ENCODE measurements at places on chromosomes 11 and 22.

DNA sequence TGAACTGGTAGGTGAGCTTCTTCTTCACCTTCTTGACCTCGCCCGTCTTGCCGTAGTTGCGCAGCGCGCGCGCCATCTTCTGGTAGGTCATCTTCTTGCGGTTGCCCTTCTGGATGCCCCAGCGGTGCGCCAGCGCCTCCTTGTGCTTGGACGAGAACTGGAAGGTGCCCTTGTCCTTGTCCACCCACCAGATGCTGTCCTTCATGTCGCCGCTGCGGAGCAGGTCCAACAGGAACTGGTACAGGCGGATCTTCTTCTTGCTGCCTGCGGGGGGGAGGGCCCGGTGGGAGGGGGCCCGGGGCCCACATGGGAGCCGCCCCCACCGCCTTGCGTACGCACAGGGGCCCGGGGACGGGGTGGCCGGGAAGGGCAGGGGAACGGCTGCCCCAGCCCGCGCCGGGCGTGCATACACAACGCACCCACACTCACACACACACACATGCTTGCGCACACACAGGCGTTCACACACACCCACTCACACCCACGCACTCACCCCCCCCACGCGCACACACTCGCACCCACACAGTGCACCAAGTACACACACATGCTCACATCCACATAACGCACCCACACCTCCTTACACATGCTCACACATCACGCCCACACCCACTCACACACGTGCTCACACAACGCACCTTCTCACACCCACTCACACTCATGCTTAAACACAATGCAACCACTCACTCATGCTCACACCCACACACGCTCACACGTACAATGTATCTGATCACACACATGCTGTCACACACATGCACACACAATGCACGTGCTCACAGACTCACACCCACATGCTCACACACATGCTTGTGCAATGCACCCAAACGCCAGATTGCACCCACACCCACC lies 3.0 kb upstream of the MYBPC3 start:
- DNase-seq = peak; percentile 91

- no peak for DNase-seq
These were observed 28.0 kb upstream of the C11orf96 start for GRCh38 chr11:43914466-43914865.

GRCh38 chr22:18031695-18032454 lies 7.5 kb upstream of the MICAL3 start:
- no peak for DNase-seq

GRCh38 chr11:1257916-1258315 lies 35.0 kb downstream of the MUC5B start:
- DNase-seq = no peak

DNA sequence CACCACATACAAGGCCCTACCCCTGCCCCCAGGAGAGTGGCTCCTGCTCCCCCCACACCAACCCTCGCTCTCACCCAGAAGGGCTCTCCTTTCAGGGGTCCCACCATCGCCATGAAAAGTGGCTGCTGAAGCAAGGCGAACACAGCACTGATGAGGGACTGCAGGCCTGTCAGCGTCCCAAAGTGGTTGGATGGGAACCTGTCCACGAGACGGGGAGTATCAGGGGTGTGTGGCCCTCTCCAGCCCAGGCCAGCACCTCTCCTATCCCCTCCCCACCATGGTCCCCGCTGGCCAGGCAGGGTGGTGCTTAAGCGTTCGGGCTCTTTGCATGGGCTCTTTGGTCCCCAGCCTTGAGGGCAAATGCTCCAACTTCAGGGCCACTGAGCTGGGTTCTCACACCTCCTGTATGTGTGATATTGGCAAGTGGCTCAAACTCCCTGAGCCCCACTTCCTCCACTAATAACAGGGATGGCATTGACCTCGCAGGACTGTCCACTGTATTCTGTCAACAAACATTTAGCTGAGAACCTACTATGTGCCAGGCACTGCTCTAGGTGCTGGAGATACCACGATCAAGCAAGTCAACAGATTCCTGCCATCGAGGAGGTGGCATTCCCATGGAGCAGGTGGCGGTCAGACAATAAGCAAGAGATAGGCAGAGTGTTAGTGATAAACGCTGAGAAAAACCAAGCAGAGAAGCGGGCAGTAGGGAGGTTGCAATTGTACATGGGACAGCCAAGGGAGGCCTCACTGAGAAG lies 26.9 kb downstream of the RTN4RL2 start:
- DNase-seq = no peak

- DNase-seq = peak; percentile 69
These were observed 5.3 kb upstream of the GALR3 start for GRCh38 chr22:37817705-37818408.

- no peak for DNase-seq
These were observed at the start of gene CXCR5 for GRCh38 chr11:118883368-118884071. CXCR5 (plus strand) TSS chr11:118883892; CDS start chr11:118883942, 50 bp downstream.

GRCh38 chr11:76074148-76075095 lies 131.9 kb downstream of the WNT11 start:
- DNase-seq = no peak

GRCh38 chr22:27918341-27919221 lies 475 bp downstream of the PITPNB start:
- DNase-seq = no peak

DNA sequence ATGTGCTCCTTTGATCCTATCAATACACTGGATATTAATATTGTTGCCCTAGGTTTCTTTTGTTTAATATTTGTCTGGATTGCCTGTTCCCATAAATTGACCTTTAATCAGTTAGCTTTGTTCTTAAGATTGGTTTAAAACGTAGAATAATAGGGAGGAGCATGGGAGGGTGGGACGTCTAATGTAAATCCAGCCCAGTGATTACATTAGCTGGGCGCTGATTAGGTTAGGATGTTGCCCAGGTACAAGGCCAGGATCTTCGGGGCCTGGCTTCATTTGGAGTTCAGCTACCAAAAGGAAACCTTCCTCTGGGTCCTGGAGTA lies at the start of gene SRSF8:
SRSF8 (plus strand) TSS at position 204 of the 323 bp plus-strand sequence. CDS start 308 bp downstream, outside the sequence.
- no peak for DNase-seq

DNA sequence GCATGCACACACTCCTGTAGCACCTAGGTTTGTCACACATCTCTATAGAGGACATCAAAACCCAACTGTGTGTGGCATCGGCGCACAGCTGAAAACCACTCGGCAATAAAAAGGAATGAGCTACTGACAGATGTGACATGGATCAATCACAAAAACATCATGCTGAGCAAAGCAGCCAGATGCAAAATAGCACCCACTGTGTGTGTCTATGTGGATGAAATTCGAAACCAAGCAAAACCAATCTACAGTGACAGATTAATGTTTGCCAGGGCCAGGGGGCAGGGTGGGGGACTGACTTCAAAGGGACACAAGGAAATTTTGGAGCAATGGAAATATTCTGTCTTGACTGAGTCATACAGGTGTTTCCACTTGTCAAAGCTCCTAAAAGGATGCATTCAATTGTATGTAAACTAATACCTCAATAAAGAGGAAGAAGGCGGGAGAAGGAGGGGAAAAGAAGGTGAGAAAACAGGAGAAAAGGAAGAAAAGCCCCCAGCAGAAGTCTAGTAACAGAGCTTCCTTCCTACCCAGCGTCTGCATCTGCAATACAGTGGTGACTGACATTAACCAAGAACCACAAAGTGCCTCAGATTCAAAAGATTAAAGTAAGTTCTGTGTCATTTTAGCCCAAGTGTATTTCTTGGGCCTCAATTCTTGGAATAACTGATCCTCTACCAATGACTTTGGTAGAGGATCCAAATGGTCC lies 49.8 kb downstream of the PACSIN2 start:
- DNase-seq = no peak

GRCh38 chr22:20124083-20124787 lies 7.2 kb upstream of the TRMT2A start:
- no peak for DNase-seq

- DNase-seq = no peak
These were observed 69.7 kb upstream of the CDON start for GRCh38 chr11:126132319-126132718.

GRCh38 chr22:32649515-32650200 lies 151.8 kb upstream of the TIMP3 start:
- DNase-seq = no peak

DNA sequence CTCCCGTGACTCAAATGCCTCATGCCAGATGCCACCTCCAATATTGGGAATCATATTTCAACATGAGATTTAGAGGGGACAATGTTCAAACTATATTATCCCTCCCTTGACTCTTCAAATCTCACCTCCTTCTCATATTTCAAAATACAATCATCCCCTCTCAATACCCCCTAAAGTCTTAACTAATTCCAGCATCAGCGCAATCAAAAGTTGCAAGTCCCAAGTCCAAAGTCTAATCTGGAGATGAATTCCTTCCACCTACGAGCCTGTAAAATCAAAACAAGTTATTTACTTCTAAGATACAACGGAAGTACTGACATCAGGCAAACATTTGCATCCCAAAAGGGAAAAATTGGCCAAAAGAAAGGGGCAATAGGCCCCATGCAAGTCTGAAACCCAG lies 67.2 kb upstream of the SC5D start:
- DNase-seq = no peak

DNA sequence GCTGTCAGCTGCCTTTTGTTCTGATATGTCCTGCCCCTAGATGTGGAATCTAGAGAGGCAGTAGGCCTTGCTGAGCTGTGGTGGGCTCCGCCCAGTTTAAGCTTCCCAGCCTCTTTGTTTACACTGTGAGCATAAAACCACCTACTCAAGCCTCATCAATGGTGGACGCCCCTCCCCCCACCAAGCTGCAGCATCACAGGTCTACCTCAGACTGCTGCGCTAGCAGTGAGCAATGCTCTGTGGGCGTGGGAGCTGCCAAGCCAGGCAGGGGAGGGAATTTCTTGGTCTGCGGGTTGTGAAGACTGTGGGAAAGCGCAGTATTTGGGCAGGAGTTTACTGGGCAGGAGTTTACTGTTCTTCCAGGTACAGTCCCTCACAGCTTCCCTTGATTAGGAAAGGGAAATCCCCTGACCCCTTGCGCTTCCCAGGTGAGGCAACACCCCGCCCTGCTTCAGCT lies 98.5 kb downstream of the SMCO4 start:
- DNase-seq = no peak

DNA sequence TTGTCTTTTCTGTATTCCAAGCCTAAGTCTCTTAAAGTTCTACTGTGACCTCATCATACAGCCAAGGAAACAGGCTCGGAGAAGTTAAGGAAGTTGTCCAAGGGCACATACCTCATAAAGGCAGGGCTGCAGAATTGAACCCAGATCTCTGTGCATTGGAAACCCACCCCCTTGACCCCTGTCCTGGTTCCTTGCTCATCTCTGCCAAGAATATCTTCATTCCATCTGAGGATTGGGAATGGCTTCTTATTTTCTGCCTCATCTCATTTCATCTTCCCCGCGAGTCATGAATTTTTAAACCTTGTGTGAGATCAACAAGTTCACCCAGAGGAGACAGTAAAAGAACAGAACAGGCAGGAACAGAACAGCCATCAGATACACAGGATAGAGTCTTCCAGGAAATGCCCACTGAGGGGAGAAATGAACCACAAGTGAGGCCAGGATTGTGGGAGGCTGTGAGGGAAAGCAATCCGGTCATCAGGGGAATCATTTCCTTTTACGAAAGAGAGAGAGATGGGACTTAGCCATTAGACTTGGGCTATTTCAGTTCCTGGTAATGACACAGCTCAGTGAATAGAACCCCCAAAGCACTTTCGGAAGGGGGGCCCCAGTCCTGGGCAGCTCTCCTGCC lies 34.4 kb upstream of the LRRC10B start:
- DNase-seq = no peak

DNA sequence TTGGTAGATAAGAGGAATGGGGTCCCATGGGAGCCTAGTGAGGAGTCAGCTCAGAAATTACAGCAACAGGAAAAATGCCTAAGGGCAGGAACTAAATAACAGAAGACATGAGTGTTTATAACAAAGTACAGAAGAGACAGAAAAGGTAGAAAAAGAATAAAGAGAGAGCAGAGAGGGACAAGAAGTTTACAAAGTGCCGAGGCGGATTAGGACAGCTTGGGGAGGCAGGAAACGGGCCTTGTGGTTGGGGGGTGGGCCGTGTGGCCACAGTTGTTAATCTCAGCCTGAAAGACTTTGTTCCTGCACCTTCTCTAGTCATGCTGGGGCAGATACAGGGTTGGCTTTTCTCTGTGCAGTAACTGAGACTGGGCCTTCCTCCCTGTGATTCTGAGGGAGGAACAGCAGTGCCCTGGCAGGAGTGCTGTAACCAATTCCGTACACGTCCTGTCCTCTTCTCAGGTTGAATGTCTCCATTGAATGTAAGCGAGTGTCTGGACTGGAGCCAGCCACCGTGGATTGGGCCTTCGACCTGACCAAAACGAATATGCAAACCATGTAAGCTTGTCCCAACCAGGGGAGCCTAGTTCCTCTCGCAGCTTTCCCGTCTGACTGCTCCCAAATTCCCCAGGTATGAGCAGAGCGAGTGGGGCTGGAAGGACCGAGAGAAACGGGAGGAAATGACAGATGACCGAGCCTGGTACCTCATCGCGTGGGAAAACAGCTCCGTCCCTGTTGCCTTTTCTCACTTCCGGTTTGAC lies 13.2 kb downstream of the NAA40 start:
- DNase-seq = no peak

GRCh38 chr11:57815877-57816276 lies 54.3 kb downstream of the CTNND1 start:
- DNase-seq = no peak

- no peak for DNase-seq
These were observed 55.0 kb upstream of the DEPDC7 start for GRCh38 chr11:32960553-32961164.

- no peak for DNase-seq
These were observed 638 bp downstream of the NRGN start for GRCh38 chr11:124740277-124740882.

- no peak for DNase-seq
These were observed 50.7 kb downstream of the MYEOV start for GRCh38 chr11:69344570-69345145.

GRCh38 chr11:111978028-111978771 lies 41.1 kb downstream of the DIXDC1 start:
- no peak for DNase-seq
